ENCODE measurements at places on chromosomes 5 and 9.

DNA sequence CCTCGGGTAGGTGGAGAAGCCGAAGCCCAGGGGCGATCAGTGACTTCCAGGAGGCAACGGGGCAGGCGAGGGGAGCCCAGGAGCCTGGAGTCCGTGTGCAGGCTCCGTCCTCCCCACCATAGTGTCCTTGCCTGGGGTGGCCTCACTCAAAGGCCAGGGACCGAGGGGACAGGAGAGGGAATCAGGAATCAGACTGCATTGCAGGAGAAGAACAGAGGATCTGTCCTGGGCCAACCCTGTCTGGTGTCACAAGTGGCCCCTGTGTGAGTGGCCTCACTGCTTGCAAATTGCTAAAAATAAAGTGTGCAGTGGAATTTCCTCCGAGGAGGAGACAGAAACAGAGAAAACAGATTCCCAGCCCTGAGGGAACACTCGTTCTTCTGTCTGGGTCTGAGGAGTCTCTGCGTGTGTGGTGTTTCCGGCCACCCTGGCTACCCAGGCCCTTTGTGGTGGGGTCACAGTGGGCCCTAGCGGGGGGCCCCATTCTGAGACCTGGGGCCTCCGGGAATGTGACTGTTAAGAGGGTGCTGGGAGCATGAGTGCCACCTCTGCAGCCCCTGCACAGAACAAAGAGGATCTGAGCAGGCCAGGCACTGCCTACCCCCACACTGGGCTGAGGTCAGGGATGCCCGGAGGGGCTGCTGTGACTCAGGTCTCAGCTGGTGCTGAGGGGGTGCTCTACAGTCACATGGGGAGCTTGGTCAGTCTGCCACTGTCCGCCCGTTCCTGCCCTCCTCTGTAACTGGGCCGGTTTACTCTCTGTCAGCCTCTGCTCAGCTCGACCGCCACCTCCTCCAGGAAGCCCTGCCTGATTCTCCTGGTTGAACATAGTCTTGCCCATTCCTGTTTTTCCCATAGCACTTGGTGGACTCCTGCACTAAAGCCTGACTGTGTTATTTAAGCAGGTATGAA lies 7.4 kb downstream of the TRAF1 start:
- no peak for DNase-seq

DNA sequence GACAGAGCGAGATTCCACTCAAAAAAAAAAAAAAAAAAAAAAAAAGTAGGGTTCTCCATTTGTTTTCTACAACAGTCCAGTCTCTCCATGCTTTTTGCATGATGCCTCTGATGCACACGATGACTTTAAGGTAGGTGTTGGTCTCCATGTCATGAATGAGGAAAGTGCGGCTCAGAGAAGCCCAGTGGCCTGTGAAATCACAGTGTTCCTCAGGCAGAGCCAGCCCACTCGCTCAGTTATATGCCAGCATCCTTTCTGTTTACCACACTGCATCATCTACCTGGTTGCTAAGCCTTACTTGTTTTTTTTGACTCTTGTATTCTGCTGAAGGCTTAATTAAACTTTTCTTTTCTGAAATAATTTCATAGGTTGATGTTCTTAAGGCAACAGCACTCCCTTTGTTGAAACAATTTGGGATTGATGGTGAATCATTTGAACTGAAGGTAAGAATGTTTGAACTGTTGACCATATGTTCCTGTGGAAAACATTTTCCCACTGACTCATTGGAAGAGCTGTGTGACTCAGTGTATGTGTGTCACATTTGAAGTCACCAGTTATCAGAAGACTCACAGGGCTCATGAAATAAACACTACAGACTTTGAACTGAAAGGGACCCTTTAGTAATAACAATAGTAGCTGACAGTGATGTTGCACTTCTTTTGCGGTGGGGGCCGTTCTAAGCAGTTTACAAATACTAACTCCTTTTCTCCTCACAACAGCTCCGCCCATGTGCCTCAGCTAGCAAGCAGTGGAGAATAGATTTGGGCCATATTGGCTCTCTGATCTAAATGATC lies 40.2 kb downstream of the RCL1 start:
- DNase-seq, result peak; percentile 91

- no peak for DNase-seq
Observed at GRCh38 chr9:84379740-84380139, 39.2 kb upstream of the SLC28A3 start.

- no peak for DNase-seq
Observed at GRCh38 chr9:20608582-20608981, 13.7 kb downstream of the MLLT3 start.

GRCh38 chr9:21730899-21731298 lies 71.5 kb upstream of the MTAP start:
- no peak for DNase-seq

DNA sequence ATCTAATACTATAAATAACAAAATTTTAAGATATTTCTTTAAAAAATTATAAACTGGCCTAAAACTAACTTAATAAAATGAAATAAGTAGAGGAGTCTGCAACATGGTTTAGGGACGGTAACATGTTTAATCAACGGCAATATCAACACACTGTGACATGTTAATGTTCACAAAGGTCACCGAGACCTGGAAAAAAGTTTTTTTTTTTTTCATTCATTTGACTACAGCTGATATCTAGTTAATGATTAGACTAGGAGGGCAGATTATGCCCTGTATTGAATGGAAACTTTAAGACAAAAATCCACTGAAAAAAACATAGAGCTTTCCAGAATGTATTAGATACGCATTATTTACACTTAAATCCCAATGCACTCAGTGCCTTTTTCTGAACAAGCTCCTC lies 67.0 kb upstream of the CDK5RAP2 start:
- no peak for DNase-seq

DNA sequence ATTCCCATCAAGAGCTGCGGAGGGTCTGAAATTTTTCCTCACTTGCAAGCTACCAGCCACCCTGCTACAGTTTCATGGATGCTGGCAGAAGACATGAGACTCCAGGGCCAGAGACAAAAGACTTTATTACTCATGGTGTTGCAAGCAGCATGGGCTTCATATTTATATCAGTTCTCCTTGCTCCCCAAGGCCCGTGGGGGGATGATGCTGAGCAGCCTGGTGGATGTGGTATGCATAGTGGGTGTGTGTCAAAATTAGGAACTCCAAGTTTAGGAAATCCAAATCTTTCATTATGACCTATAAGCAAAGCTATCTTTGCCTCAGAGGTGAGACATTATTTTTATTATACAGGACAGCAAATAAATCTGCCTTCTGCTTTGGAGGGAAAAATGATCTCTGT lies 105.7 kb upstream of the ALDH1B1 start:
- DNase-seq, result no peak

DNA sequence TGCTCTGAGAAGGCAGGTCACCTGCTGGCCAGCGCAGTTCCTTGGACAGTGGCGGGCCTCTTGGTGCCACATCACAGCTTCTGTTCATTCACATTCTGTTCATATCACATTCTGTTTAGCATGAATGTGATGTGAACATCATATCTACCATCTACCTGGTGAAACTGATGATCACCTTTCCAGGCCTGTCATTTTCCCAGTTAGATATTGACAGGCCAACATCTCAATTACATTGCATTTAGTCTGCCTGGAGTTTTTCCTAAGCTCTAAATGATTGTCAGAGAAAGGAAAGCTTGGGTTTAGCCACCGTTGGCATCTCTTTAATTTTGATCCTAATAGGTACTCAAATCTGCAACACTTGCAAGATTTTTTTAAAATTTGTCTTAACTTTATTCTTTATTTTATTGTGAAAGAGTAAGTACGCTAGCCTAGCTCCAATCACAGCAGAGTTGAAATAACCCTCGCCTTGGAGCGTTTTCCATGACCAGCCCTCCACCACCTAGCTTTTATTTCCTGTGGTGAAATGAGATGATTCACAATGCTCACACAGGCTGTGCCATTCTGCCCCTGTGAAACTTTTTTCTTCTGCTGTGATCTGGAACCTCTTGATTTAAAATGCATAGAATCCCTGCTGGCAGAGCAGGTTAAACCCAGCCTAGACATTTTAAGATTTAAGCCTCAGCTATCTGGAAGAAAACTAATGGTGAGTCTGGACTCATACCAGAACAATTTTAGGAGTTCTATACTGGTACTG lies 225.0 kb downstream of the ESM1 start:
- peak; percentile 12 for DNase-seq

DNA sequence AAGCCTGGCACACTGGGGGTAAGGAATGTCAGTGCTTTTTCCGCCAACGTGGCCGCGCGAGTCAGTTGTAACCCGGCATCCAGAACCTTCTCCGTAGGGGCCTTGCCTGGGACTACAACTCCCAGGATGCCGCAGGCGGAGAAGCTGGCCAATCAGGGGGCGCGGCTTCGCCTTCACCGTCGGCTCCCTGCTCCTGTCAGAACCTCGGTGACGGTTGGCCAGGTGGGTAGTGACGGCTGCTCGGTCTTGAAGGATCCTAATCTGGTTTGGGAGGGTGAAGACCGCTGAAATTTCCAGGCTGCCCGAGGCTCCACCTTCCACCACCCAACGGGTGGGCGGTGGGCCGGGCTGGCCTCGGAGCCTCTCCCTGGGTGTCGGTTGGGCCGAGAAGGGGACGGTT lies at the start of gene C5orf58:
Gene C5orf58 (plus strand): TSS at position 200 of the 400 bp plus-strand sequence. CDS start 1,992 bp downstream, outside the sequence.
- no peak for DNase-seq

GRCh38 chr5:122304471-122305215 lies 7.4 kb upstream of the SNCAIP start:
- DNase-seq, result no peak

GRCh38 chr5:154351141-154351540 lies 94.7 kb upstream of the SAP30L start:
- no peak for DNase-seq

DNA sequence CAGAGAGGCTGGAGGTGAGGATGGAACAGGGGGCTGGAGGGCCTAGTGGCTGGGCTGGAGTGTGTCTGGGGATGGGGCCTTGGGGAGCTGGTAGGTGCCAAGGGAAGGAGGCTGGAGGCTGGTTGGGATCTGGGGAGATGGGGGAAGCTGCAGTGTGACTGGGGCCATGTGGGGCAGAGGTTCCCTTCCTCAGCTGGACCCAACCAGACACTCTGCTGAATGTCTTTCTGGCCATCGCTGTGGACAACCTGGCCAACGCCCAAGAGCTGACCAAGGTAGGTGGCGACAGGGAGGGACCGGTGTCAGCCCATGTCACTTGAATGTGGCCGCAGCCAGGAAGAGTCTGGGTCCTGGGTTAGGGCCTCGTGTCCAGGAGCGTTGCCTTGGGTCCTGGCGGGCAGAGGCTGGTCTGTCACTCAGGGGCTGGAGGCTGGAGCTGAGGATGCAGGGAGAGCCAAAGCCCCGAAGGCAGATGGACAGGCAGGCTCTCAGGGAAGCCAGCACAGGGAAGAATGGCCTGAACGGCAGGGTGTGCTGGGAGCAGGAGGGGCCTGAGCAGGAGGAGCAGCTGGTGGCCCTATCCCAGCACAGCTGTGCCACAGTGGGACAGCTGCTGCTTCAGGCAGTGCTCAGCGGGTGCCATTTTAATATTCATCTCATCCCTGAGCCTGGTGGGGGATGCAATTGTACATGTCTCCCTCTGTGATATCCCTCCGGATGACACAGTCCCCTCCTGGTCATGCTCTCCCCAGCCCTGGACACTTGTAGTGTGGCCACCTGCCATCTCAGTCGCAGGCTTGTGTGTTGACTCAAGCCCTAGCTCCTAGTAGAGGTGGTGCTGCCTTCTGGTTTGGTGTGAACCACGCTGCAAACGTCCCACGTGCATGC lies 132.5 kb downstream of the CACNA1B start:
- DNase-seq, result no peak

- DNase-seq, result no peak
Observed at GRCh38 chr9:91817493-91818224, 132.4 kb downstream of the ROR2 start.

- DNase-seq, result no peak
Observed at GRCh38 chr5:138645778-138646575, 70.8 kb upstream of the HSPA9 start.

GRCh38 chr5:144504929-144505577 lies 334.4 kb downstream of the KCTD16 start:
- no peak for DNase-seq

- DNase-seq, result no peak
Observed at GRCh38 chr9:86652736-86653135, 294.6 kb downstream of the GAS1 start.

All from activated CD4-positive, alpha-beta T cell treated with anti-CD3 and anti-CD28 coated beads, Interleukin-2, Interleukin-4, amounts not matched to agents 100 ng/mL and 50 ng/mL, durations not matched to agents 16 hours and 8 hours (primary cell).